Activated naive CD8-positive, alpha-beta T cell treated with anti-CD3 and anti-CD28 coated beads, Interleukin-2, amount 10 ng/mL, durations not matched to agents 7 days and 5 days (primary cell): ENCODE measurements at places on chromosomes 12 and 14. TPM values are rescaled to one million over a fixed set of nuclear protein-coding genes. Genes with fewer than 3 reads are reported as not detected.

The ARMH4 gene
- total RNA-seq = not detected

The ISM2 gene
- not detected for total RNA-seq

The MUCL1 gene
- total RNA-seq = not detected

The SIX6 gene
- total RNA-seq = not detected

The STAC3 gene
- 10.7 TPM for total RNA-seq

The STON2 gene
- not detected for total RNA-seq

The PRKD1 gene
- total RNA-seq = not detected

The WNT5B gene
- not detected for total RNA-seq

The ITGB7 gene
- total RNA-seq = 415 TPM

The IL23A gene
- 10.9 TPM for total RNA-seq

The WSB2 gene
- total RNA-seq = 48.2 TPM

The KCNK13 gene
- 0.19 TPM for total RNA-seq

The GPR137C gene
- total RNA-seq = 0.47 TPM

The SRRM4 gene
- not detected for total RNA-seq

The NEUROD4 gene
- not detected for total RNA-seq

The CACNA1C gene
- 0.14 TPM for total RNA-seq

The ARPC3 gene
- 371 TPM for total RNA-seq

The OR6C70 gene
- total RNA-seq = not detected

The SLC7A8 gene
- 3.1 TPM for total RNA-seq

The GLI1 gene
- 0.86 TPM for total RNA-seq

The KLRG1 gene
- 16.1 TPM for total RNA-seq

The RAPGEF3 gene
- 1.1 TPM for total RNA-seq

The MIPOL1 gene
- not detected for total RNA-seq

The KLRC1 gene
- total RNA-seq = 7.8 TPM

The FMNL3 gene
- total RNA-seq = 43.8 TPM

The PTPRO gene
- 2.3 TPM for total RNA-seq

The IL26 gene
- not detected for total RNA-seq

The BATF gene
- total RNA-seq = 31.3 TPM

The KRT78 gene
- total RNA-seq = not detected

The KCNA1 gene
- total RNA-seq = not detected
